Ammon's horn (tissue), 1 donor: ENCODE measurements at places on chromosomes 5 and 9.

DNA sequence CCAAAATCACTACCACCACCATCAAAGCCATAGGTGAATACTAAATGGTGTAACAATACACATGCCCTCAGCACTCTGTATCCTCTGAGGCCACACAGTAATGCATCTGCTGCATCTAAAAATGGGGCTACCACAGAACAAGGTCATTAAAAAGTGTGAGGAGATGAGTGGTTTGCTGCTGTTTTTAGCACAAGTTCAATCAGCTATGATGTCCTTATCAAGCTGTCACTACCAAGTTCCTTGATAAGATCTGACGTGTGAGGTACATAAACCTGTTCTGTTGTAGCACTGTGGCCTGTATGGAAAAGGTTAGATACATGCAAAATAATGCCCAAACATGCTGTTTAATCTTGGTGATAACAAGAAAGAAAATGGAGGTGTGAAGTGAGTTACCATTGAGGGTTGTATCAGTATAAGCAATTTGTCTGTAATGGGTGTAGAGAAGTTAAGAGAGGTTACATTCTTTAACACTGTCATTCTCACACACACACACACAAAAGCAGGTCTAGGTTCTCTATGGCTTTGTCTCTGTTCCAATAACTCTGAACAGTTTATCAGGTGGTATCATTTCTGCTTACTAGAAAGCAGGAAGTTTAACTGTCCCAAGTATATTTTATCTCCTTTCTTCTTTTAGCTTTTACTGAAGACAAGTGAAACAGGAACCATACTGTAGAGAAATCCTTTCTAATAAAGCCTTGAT, 252.9 kb downstream of the CWC27 start:
- DNase-seq, result no peak

DNA sequence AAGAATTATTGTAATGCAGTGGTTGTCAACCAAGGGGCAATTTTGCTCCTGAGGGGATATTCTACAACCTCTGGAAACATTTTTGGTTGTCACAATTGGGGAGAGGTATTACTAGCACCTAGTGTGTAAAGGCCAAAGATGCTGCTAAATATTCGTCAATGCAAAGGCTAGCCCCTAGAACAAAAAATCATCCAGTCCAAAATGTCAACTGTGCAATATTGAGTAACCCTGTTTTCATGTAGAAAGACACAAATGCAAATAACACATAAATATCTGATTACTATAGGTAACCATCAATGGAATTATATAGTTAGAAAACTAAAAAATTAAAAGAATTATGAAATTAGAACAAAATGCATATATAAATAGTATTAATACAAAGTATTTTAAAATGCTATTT, 26.1 kb downstream of the RNF145 start:
- DNase-seq, result no peak

- no peak for DNase-seq
These were observed 653.6 kb downstream of the RAB3C start for GRCh38 chr5:59236448-59236847.

DNA sequence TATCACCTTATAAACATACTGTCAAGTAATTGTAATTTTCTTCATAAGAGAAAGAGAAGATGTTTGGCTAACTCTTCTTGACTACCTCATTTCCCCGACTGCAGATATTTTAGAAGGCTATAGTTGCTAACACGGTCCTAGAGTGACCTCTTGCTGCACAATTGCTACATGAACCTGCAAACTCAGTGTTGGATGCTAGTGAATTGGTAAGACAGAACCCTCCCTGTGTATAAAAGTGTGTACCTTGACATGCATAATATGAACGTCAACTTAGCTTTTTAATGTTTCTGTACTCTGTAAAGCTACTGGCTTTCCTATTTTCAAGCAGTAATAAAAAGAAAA, 46.7 kb upstream of the CER1 start:
- peak; percentile 51 for DNase-seq

DNA sequence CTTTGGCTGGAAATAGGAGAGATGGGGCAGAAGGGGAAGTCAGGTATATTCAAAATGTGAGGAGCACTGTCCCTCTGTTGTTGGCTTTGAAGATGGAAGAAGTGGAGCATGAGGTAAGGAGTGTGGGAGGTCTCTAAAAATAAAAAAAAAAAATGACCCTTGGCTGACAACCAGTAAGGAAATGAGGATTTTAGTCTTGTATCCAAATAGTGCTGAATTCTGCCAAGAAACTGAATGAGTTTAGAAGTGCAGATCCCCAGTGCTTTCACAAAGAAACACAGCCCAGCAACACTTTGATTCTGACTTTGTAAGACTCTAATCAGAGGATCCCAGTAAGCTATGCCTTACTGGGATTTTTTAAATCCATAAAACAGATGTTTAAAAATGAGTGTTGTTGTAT, 367.9 kb downstream of the CYLC2 start:
- no peak for DNase-seq

DNA sequence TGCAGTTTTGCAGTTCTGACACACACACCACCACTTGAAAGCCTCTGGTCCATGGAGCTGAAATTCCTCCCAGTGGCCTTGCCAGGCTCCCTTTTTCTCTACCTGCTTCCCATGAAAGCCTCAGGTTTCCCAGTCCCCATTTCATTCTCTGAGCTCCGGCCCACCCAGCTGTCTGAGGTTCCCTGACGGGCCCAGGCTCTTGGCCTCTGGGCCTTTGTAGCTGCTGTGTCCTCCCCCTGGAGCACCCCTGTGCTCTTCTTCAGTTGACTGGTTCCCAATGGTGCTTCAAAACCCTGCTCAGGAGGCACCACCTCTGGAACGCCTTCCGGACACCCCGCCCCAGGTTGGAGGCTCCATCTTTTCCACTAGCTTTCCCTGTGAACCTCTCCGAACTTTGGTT, 155.9 kb upstream of the SHB start:
- DNase-seq, result no peak

- no peak for DNase-seq
These were observed 56.8 kb downstream of the FGF10 start for GRCh38 chr5:44332285-44332971.

- no peak for DNase-seq
These were observed 4.6 kb downstream of the TSLP start for GRCh38 chr5:111076091-111076490.

- peak; percentile 18 for DNase-seq
These were observed 521.6 kb upstream of the ST8SIA4 start for GRCh38 chr5:101424530-101425175.

GRCh38 chr5:10527281-10527950, 36.5 kb upstream of the ANKRD33B start:
- DNase-seq, result no peak

DNA sequence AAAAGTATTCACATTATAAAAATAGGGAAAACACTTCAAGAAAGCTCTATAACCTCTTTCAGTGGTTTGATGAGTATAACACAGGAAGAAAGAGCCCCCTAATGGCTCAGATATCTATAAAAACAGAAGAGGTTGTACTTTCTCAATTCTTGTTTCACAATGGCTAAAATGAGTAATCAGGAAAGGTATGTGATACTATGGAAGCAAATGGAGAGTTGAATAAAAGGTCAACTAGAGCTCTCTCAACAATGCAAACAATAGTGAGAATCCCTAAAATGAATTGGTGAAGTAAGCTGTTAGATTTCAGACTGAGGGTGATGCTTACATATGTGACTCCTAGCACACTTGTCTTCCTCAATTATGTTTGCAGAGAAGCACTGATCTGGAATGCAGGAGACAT, 584.6 kb upstream of the CDH18 start:
- DNase-seq, result no peak

DNA sequence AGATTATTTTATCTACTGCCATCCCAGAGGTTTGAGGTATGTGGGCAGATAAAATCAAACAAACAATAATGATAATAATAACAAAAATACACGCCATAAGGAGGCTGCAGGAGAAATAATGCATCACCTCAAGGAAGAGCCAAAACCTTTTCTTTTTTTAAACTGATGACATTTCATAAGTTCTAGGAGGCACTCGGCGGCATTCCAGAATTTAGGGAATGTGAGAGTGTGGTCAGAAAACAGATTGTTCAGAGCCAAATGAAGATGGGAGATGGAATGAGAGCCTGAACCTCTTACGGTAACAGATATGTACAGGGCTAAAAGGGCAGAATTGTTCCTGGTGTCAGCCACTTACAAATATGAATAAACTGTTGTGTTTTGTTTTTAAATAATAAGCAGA, 615.0 kb upstream of the CHD1 start:
- DNase-seq, result no peak

DNA sequence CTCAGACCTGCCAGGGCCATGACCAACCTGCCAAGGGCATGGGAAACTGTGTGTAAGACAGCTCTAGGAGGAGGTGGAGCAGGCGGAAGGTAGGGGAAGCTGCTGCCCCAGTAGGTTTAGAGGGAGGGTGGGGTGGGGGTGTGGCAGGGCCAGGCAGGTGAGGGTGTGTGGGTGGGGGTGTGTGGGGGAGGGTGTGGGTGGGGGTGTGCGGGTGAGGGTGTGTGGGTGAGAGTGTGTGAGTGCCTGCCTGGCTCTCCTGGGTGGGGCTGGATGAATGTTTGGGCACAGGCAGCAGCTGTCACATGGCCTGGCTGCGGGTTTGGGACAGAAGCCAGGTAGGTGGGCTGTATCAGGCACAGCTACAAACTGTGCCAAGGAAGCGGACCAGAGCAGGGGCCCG, 8.8 kb upstream of the N4BP3 start:
- DNase-seq, result no peak

- no peak for DNase-seq
These were observed 68.1 kb upstream of the ERBIN start for GRCh38 chr5:65858316-65858715.

DNA sequence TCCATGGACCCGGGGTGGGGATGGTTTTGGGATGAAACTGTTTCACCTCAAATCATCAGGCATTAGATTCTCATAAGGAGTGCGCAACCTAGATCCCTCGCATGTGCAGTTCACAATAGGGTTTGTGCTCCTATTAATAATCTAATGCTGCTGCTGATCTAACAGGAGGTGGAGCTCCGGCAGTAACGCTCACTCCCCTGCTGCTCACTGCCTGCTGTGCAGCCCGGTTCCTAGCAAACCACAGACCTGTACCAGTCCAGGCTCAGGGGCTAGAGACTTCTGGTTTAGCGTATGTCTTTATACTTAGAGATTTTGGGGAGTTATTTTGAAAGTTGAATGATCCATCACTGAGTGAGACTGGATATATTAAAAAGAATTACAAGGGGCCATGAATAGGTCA, 50.2 kb downstream of the RICTOR start:
- peak; percentile 70 for DNase-seq

DNA sequence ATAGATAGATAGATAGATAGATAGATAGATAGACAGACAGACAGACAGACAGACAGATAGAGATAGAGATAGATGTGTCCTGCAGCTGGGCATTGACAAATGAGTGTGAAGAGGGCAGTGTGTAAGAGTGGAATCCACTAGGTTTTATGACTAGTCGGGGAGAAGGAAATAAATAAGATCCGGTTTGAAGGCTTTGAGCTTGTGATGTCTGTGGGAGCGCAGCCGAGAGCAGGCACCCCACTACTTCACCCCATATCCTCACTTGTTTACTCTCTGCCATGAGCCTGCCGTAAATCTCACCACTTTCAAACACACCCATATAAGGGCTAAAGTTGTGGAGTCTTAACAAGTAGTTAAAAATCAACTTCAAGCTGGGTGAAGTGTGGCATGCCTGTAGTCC, 1.4 kb upstream of the SUSD1 start:
- DNase-seq, result no peak

- DNase-seq, result peak; percentile 43
These were observed 47.1 kb upstream of the MATR3 start for GRCh38 chr5:139246394-139246793.

- no peak for DNase-seq
These were observed 6.5 kb upstream of the HMCN2 start for GRCh38 chr9:130259044-130259443.

- no peak for DNase-seq
These were observed 76.8 kb downstream of the FCHO2 start for GRCh38 chr5:73032635-73033034.

DNA sequence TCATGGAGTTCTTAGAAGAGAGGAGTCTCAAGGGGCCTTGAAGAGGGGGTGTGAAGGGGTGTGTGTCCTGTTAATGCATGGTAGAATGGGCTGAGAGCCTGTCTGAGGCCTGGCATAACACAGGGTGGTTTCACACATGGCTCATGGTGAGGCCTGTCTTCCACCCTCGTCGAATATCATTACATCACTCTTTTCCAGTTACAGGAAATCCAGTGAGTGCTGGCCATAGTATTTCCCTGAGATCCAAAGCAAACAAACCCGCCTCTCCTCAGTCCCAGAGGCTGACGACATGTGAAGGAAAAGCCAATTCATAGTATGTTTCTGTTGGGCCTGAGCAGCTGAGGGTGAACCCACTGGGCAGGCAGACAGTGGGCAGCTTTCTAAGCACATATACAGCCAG, 159.4 kb upstream of the NR3C1 start:
- DNase-seq, result no peak

DNA sequence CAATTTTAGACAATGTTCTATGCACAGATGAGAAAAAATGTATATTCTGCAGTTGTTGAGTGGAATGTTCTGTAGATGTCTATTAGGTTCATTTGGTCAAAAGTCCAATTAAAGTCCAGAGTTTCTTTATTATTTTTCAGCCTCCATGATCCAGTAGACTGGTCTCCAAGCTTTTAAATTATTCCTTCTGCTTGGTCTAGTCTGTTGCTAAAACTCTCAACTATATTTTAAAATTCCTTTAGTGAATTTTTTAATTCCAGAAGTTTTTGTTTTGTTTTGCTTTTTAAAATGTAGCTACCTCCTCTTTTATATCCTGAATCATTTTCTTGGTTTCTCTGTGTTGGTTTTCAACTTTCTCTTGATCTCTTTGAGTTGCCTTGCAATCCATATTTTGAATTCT, 24.6 kb downstream of the SELENOP start:
- DNase-seq, result no peak

DNA sequence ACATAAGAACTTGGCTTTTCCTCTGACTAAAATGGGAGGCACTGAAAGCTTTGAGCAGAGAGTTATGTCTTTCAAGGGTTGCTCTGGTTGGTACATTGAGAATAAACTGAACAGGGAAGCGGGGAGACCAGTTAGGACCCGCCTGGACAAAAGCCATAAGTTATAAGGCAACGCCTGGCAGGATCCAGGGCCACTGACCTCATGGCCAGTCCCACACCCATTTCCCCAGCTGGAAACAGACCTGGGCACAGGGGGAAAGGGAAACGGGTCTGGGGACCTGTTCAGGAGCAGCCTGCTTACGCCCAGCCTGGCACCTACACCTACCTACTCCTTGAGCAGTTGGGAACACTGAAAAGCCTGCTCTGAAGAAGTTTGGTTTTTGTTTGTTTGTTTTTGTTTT, 1.3 kb downstream of the SPINK4 start:
- no peak for DNase-seq

DNA sequence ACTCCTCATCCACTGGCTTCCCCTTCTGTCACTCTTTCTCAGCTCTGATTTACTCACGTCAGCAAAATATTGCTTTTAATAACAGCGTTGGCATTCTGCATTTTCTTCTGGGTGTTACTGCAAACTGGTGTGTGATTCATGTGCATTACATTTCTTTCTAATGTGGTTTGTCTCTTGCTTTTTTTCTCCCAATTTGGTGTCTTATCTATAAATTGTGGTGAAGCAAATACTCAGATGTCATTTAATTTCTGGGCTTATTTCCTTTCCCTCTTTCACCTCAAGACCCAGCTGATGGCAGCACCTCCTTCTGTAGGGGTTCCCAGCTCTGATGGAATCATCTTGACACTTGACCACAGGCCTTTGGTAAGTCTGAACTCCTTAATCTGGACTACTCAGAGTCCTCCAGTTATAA, 180.7 kb upstream of the ZNF618 start:
- no peak for DNase-seq

GRCh38 chr9:107874137-107874536, 384.6 kb upstream of the KLF4 start:
- no peak for DNase-seq

- DNase-seq, result no peak
These were observed 43.6 kb downstream of the CCDC192 start for GRCh38 chr5:127746756-127747155.
